Airway epithelial cell (primary cell): ENCODE measurements at places on chromosomes 1 and 21. TPM values are rescaled to one million over a fixed set of nuclear protein-coding genes. Genes with fewer than 3 reads are reported as not detected.

The FAM78B gene
- total RNA-seq: not detected in 2 replicates

The TMEM82 gene
- total RNA-seq: not detected in 2 replicates

The SH2D1B gene
- total RNA-seq: not detected in 2 replicates

The PHLDA3 gene
- total RNA-seq: 132 and 140 TPM in 2 replicates

The FNDC10 gene
- total RNA-seq: 5.6 and 7.5 TPM in 2 replicates

The VANGL2 gene
- 9.9 and 16.4 TPM in 2 replicates for total RNA-seq

The PLK3 gene
- total RNA-seq: 35.7 and 40.8 TPM in 2 replicates
